ENCODE measurements at places on chromosomes 13 and 19.

GRCh38 chr19:5114727-5115126, 145.8 kb downstream of the KDM4B start:
- no peak for DNase-seq

DNA sequence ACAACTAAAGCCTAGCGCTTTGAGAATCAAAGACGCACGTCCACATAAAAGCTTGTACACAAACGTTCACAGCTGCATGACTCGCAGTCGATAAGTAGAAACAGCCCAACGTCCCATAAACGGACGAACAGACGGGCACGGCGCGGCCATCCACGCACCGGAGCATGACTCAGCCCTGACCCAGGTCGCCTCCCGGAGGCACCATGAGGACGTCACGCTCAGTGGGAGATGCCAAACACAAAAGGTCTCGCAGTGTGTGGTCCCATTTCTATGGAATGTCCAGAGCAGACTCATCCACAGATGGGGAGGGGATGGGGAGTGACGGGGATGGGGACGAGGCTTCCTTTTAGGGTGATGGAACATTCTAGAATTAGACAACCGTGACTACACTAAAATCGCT, 9.4 kb downstream of the POLRMT start:
- no peak for DNase-seq

- no peak for DNase-seq
These were observed 2.3 kb upstream of the REX1BD start for GRCh38 chr19:18586306-18586705.

- DNase-seq: no peak
These were observed 73.1 kb downstream of the FLT1 start for GRCh38 chr13:28421676-28422410.

DNA sequence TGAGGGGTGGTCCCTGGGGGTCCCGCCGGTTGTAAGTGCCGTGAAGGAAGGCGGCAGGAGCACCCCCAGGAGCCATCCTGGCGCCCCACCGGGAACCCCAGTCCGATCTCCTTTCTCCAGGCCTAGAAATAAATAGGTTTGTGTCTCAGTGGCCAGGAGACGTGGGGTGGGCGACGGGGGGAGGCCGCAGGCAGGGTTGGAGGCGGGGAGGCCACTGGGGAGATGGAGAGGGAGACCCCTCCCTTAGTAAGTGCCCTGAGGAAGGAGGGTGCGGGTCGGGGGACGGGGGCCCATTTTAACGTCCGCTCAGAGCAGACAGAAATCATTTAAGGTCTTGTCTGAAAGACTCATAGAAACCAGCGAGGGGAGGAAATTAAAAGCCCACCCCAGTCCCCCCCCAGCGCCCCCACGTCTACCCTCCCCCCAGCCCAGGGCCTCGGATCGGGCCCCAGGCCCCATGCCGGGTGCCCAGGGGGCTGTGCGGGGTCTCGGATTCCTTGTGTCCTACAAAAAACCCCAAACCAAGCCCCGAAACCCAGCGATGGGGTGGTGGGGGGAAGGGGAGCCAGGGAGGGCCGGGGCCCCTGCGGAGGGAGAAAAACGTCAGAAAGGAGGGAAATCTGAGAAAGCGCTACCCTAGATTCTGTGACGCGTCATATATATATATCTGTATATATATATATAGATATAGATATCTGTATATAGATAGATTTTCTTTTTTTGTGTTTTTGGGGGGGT, 19.6 kb downstream of the ZBTB7A start:
- no peak for DNase-seq

DNA sequence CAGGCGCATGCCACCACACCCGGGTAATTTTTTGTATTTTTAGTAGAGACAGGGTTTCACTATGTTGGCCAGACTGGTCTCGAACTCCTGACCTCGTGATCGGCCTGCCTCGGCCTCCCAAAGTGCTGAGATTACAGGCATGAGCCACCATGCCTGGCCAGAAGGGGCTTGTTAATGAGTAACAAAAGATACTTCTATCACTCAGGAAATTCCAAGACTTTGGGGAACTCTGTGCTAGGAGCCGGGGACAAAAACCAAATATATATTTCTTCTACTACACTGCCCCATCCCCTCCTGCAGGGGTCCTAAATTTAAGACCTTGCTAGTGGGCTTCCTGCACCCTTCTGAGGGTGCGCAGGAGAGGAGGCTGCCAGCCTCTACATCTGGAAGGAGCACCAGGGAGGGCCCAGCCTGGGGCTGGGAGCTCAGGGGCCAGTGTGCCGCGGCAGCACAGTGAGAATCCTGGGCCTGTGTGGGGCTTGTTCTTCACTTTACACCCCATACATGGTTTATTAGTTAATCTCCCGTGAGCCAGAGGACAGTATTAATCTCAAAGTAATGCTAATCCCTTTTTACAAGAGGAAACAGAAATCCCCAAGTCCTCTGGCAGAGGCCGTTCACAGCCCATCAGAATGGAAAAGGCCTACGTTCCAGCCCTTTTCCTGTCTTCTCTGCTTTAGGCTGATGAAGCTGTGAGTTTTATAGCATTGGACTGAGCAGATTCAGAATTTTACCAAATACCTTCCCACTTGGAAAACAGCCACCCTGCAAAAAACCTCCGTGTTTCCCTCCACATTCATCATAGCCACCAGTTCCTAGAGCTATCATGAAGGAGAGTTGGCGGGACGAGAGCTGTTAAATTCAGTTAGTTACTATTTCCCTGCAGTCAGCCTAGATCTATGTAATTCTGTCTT, 44.4 kb upstream of the NPAS1 start:
- no peak for DNase-seq

- no peak for DNase-seq
These were observed 22.1 kb downstream of the PLEKHF1 start for GRCh38 chr19:29687244-29687896.

DNA sequence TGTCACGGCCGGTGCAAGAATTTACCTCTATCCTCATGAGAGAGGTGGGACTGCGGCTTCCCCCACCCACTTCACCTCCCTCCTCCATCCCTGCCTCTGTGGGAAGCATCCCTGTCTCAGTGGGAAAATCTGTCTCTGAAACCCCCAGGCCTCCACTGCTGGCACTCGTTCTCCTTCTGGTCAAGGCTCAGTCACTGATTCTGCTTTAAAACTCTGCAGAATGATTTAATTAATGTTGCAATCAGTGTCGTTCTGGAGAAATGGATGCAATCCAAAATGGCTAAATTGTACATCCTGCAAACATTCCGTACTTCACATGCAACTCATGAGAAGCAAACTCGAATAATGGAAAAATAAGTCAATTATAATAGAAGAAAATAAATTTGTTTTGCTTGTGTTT, 5.6 kb downstream of the RASL11A start:
- DNase-seq: no peak

GRCh38 chr13:111037927-111038326, 77.2 kb upstream of the ARHGEF7 start:
- DNase-seq: no peak

DNA sequence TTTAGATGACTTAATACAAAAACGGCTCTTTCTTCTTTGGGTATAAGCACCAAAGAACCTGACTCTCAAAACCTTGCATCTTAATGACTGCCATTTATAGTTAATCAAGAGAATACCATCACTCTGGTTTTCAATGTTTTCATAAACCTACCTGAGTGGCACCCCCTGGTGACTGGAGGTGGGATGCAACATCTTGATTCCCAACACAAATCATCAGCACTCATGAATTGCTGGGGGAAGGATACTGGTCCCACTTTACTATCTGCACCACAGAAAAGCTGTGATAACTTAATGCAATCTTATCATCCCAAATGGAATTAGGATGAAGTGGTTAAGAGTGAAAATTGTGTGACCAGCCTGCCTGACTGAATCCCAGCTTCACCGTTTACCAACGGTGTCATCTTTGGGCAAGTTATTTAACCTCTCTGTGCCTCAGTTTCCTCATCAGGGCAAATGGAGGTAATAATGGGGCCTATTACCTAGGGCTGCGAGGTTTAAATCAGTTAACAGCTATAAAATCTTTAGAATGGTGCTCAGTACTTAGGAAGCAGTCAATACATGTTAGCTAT, 366.4 kb downstream of the KLF12 start:
- DNase-seq: no peak

DNA sequence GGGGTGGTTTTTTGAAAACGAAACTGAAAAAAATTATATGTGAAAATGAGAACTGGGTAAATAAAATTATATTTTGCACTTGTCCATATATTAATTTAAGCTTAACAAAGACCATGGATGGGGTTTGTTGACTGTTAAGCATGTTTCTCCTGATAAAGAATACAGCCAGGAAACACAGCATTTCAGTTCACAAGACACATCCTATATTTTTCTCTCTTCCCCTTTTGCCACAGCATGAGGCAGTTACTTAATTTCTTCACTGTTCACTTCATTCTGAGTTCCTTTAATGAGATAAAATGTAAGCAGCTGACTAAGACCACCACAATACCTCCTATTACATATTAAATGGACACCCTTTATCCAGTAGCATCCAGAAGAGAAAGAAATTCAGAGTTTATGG, 64.0 kb downstream of the RXFP2 start:
- DNase-seq: no peak

DNA sequence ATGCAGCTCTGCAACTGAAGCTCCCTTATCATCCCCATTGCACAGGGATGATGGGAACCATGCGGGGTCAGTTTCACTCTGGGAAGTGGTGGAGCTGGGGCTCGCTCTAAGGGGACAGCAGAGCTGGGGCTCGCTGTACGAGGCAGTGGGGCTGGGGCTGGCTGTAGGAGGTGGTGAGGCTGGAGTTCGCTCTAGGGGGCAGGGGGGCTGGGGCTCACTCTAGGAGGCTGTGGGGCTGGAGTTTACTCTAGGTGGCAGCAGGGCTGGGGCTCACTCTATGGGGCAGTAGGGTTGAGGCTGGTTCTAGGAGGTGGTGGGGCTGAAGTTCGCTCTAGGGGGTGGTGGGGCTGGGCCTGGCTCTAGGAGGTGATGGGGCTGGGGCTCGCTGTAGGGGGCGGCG, 99.1 kb downstream of the UQCRFS1 start:
- DNase-seq: no peak

DNA sequence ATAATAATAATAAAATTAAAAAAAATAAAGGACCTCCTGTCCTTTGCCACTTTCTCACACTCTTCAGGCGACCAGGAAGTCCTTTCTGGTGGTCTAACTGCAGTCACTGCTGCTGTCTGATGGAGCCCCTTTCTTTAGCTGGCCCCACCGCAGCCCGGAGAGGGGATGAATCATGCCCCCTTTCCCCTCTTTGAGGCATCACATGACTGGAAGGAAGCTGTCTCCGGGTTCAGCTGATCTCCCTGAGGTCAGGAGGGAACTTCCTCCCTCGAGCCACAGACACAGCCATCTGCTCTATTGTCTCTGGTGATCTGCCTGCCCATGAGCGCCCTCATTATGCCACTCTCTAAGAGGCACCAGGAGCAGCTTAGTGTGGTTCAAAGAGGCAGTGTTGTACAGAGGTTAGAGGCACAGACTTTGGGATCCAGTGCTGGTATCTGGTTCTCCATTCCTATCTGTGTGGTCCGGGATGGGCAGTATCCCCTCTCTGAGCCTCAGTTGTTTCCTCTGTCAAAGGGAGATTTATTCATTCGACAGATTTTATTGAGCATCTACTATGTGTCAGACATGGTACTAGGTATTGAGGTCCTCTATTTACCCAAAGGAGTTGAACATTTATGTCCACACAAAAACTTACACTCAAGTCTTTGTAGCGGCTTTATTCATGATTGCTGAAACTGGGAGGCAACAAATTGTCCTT, 30.0 kb downstream of the VAV1 start:
- DNase-seq: peak; percentile 11

- DNase-seq: no peak
These were observed 24.5 kb upstream of the CXCL17 start for GRCh38 chr19:42467183-42467760.

DNA sequence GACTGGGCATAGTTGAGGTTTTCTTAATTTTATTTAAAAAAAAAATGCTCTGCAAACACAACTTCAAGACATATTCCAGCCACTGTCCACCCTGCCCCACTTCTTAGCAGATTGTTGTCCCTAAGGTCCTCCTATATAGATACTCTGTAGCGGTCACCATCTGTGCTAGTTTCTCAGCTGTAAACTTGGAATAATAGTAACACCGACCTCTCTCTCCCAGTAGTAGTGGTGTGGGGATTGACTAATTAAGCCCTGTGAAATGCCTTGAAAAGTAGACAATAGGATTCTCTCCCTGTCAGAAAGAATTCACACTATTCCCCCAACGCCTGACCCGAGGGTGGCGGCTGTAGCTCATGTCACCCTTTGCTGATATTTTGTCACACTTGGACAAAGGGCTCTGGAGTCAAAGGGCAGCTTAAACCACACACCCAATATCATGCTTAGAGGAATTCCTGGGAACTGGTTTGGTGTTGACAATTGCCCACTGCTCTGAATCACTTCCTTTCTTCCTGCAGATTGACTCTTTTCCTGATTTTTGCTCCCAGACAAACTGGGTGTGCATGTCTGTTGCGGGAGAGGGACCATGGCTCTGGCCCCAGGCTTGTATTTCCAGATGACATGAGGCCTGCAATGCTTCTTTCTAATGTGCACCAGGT, 9.2 kb upstream of the SERP2 start:
- no peak for DNase-seq
